ENCODE measurements at places on chromosomes 11 and 22.

DNA sequence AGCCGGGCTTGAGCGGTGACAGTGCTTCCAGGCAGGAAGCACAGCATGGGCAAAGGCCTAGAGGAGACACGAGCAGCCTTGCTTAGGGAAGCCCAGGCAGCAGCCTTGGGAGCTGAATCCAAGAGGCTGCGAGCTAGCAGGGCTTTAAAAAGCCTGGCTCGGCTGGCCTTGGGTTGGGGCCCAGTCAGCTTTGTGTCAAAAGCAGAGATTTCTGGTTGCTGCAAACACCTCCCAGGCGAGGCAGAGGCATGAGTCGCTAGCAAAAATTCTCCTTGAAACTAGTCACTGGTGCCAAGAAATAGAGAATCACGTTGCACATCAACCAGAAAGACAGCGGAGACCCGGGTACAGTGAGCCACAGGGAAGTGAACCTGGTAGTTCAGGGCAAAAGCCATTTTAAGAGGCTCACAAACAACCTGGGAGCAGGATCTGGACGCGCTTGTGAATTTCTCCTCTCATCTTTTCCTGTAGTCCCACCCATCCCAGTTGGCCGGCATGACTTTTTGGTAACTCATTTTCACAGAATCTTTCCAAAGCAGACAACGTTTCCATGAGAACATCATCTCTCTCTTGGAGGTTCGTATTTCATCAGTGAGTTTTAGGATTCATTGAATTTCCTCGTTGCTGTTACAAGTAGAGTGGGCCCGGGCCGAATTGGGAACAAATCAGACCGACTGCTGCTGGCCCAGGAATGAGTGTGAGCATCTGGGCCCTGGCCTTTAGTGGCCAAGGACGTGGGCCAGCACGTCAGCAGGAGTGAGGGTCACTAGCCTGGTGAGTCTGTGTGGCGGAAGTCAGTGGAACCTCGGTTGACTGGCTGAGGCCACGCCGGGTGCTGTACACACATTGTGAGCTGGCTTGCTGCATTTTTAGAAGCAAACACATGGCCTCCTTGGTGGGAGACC lies 16.4 kb upstream of the FGF4 start:
- peak; percentile 75 for DNase-seq

GRCh38 chr22:39290724-39291161 lies 28.7 kb downstream of the RPL3 start:
- peak; percentile 94 for DNase-seq

DNA sequence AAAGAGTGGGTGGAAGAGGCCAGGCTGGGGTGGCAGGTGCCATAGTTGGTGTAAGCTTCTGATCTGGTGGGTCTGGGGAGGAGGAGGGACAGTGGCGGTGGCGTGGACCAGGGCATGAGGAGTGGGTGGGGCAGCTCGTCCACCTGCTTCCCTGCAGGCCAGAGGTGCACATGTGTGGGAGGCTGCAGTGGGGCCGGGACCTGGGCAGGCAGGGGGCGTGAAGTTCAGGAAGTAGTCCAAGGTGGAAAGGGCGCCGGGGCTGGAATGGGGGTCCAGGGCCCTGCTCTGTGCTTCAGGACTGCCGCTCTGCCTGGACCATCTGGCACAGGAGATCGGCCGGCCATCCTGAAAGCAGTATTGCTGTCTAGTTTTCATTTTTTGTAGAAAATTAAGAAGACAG lies 15.9 kb downstream of the RIBC2 start:
- DNase-seq, result no peak

DNA sequence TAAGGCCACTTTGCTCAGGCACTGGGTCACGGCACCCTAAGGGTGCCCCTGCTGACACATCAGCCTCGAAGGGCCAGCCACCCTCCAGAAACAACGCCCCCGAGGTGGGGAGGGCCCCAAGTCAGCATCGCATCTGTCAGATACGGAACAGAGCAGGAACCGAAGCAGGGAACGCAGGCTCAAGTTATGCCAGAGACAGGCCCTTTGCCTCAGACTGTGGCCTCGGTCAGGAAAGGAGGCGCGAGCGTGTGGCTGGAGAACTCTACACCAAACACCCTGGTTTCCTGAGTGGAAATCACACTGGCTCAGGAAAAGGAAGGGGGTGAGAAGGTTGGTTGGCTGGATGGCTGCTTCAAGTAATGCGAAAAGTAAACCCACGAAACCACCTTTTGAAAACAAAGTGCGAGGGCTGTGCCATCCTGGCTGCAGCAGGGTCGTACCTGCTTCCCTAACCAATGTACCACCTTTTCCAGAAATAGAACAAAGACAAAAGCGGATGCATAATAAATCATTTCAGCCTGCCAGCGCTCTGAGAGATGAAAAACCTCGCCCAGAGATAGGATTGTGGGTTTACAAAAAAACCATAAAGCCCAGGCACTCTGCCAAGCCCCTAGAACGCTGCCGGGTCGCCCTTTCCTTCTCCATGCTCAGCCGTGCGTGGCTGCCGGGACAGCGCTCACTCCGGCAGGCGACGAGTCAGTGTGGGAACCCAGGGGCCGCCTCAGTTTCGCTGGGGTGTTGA lies 38.6 kb downstream of the TRMU start:
- DNase-seq, result no peak

DNA sequence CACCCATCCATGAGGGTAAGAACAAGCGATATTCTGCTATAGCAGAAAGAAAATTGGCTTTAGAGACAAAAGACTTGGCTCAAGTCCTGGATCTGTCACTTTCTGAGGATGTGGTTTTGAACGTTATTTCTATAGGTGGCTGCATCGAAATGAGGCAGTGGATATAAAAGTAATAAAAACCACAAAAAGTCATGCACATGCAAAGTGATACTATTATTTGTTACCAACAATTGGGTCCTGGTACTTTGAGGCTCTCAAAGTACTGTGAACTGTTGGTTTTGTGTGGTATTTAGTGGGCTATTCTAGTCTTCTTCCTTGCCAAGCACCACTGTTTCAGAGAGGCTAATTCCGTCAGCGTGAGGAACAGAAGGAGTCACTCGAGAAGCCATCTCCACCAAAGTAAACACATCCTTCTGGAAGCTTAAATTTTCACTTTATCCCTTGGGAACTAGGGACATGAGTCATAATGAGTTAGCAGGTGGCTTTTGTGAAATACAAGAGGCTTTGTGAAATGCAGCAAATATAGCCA lies 13.1 kb downstream of the UBASH3B start:
- DNase-seq, result peak; percentile 64

- no peak for DNase-seq
These were observed 268.4 kb downstream of the ETS1 start for GRCh38 chr11:128318856-128319474.

DNA sequence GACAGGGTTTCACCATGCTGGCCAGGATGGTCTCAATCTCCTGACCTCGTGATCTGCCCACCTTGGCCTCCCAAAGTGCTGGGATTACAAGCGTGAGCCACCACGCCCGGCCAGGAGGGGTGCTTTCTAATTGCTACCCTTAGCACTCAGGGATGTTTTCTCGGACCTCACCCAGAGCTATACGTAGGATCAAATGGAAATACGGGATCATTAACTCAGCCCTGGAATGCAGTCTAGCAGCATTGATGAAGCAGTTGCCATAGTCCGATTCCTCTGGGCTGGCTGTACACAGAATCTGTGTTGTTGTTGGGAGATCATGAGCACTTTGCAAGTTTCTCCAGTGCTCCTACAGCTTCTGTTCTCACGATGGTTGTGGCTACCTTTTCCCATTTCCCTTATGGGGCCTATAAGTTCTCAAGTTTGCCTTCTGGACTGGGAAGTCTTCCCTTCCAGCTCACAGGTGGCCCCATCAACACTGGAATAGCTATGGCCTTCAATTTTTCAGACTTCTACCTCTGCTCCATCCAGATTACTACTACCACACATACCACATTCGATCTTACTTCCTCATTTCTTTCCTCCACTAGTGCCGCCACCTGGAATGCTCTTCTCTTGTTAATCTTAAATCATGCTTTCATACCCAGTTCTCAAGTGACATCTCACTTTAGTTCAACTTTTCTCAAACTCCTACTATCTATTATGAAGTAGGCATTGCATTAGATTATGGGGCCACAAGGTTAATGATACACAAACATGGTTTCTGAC lies 16.1 kb upstream of the PCF11 start:
- no peak for DNase-seq

DNA sequence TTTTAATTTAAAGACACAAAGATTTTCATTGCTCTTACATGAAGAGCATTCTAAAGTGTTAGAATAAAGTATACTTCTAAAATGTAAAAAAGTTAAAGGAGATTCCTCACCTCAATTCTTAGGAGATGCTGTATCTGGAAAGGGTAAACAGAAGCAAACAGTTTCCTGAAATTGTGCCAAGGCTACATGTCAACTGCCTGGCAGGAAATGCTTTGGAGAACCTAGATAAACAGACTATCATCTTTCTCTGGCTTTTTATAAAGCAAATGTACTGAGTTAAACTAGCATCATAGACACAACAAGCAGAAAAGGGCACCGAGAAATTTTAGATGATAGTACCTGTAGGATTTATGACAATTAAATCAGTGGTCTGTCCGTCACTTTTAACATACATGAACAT lies 24.7 kb upstream of the AKIP1 start:
- DNase-seq, result no peak

DNA sequence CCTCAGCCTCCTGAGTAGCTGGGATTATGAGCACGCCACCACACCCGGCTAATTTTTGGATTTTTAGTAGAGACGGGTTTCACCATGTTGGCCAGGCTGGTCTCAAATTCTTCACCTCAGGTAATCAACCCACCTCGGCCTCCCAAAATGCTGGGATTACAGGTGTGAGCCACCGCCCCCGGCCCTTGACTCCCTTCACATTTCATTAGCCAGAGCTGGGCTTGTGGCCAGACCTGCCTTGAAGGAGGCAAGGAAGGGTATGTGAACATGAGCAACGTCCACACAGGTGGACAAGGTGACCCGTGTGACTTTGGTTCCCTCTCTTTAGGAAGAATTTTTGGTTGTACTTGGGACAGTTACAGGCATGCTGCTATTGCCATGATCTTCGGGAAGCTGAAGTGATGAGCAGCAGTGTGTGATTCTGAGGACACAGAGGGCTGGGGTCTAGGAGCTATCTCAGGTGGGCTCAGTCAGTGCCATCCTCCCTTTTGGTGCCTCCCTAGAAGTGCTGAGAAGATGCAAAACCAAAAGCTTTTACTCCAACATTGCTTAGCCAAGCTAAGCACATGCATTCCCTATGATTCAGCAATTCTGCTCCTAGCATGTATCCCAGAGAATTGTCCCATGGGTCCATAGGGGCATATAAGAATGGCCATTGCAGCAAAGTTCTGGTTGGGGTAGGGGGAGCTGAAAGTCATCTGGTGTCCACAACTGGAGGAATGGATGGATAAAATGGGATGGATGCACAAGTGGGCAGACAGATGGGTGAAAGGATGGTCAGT lies 6.1 kb downstream of the AP5B1 start:
- no peak for DNase-seq

GRCh38 chr11:65856689-65857499 lies 1.1 kb downstream of the CFL1 start:
- peak; percentile 69 for DNase-seq

GRCh38 chr11:134347441-134347840 lies 15.7 kb downstream of the GLB1L2 start:
- DNase-seq, result no peak

DNA sequence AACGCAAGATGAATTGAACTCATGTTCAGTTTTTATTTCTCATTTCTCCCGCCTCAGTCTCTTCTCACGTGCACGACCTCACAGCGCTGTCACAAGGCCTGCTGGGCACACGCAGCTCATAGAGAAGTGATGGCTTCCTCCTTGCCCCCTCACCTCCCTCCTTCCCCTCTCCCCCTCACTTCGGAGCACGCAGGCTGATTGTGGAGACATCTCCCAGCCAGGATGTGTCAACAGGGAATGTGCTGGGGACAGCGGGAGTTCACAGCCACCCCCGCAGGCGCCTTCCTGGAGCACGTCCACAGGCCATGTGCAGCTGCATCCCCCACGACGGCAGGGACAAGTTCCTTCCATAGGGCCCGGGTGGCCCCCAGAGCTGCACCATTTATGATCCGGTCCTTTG lies 29.1 kb upstream of the KRTAP5-6 start:
- DNase-seq, result no peak

DNA sequence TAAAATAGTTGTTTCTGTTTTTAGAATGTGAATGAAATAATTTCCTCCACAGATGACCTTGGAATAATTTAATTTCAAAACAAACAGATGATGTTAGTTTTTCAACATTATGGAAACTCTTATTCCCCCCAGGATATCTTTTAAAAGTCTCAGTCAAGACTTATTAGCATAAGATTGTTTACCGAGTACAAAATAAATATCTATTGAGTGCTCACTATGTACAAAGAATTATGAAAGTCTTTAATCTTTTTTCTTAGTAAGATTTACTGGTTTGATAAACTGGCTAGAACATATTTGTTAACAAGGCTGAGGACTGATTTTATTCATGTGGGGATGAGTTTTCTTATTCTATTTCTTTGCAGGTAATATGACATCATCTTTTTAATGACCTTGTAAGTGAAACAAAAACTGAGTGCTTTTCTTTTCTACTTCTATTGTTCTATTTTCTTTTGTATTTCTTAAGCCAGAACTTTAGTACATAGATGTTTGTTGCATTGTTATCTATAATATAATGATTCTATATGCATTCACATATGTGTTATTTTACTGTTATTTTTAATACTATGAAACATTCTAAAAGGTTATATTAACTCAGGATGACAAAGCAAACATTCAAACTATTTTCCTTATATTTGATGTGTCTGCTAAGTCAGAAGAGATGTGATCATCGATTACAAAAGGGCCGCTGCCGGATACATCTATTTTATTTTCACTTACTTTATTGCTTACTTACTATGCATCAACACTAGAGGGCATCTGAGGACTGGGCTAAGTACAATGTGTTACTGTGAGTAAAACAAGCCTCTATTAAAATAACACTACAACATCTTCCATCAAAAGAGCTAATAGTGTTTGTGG lies 111.0 kb upstream of the ARHGAP42 start:
- DNase-seq, result peak; percentile 38

GRCh38 chr22:26238596-26238995 lies 69.3 kb downstream of the SEZ6L start:
- DNase-seq, result no peak
